ENCODE measurements at places on chromosomes 12 and 14. TPM values are rescaled to one million over a fixed set of nuclear protein-coding genes. Genes with fewer than 3 reads are reported as not detected.

DNA sequence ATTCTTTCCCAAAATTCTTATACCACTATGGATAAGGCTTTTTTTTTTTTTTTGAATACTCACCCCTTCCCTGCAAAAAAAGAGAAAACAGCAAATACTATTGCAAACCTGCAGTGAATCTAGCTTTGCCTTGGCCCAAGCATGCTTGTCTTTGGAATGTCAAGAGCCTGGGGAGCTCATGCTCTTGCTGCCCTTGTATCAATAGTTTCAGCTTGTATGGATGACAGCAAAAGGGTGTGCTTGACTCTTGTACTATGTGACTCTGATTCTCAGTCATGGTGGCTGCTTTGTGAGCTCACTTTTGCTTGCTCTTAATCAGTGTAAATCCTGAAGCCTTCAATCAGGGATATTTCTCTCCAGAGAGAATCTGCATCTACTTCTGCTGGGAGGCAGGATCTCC lies 149.2 kb downstream of the EMP1 start:
- no peak for DNase-seq

HIP1R gene
- polyA plus RNA-seq = 289 TPM

DNA sequence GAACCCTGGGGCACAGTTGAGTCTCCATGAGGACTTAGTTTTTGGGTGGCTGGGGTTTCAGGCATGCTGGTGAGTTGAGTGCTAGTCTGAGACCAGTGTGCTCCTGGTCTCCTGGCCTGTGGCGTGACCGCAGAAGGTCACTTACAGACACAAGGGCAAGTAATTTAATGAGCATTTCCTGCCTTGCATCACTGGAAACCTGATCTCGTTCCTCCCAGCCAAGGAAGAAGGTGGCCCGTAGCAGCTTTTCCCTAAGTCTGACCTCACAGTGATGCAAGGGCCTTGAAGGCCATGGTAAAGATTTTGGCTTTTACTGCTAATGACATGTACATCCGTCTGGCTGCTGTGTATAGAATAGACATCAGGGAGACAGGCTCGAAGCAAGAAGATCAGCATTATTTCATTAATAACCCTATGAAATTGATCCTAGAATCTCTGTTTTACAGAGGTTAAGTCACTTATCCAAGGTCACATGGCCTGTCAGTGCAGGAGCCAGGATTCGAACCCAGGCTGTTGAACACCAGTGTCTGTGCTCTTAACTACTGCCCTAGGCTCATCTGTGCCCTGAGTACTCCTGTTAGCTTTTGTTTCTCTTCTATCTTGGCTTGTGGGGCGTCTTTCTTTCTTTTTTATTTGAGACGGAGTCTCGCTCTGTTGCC lies 4.6 kb downstream of the TMEM120B start:
- DNase-seq = no peak

DNA sequence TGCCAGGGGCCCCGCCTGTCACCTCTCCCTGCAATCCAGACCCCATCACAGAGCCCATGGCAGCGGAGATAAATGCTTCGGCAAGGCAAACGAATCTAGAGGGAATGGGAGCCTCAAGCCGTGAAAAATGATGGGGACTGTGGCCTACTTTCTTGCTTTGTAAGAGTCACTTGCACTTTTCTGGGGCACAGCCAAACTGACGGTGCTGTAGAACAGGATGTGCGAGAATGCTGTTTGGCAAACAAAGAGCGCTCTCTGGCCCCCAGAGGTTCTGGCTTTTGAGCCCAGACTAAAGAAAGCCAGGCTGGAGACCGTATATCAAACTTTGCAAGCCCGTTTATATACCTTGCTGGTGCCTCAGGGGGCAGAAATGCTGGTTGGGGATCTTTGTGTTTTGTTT lies 108.7 kb downstream of the CACNA1C start:
- DNase-seq = no peak

RD3L gene
- polyA plus RNA-seq = not detected
